ENCODE measurements at places on chromosomes 6 and 20.

GRCh38 chr20:4117867-4118266 lies 102.5 kb upstream of the RNF24 start:
- DNase-seq, result no peak

DNA sequence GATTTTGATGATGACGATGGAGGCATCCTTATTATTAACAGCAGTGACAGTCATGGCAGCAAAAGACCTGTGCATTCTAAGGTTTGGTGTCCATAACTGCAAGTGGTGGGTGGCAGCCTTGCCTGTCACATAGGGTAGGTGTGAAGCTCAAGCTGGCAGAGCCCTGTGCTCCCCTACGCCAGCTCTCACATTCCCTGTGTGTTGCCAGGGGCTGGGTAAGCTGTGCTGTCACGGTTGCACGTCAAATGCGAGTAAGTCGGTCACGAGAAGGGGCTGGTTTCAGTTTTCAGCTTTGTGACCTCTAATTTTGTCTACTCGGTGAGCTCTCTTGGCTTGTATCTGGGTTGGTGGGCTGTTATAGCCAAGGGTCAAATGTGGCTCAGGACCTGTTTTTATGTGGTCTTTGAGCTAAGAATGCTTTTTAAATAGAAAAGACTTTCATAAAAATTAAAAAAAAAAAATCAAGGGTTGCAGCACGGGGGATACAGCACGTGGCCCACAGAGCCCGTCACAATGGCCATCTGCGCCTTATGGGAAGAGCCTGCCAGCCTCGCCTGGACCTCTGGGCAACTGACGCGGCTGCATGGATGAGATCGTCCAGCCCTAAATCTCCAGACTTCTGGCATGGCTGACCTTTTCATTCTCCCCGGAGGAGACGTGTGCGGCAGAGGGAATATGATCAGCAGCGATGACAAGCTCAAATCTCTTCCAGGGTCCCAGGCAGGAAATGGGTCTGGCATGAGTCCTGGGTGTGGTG lies 148.5 kb downstream of the PHACTR3 start:
- DNase-seq, result no peak

DNA sequence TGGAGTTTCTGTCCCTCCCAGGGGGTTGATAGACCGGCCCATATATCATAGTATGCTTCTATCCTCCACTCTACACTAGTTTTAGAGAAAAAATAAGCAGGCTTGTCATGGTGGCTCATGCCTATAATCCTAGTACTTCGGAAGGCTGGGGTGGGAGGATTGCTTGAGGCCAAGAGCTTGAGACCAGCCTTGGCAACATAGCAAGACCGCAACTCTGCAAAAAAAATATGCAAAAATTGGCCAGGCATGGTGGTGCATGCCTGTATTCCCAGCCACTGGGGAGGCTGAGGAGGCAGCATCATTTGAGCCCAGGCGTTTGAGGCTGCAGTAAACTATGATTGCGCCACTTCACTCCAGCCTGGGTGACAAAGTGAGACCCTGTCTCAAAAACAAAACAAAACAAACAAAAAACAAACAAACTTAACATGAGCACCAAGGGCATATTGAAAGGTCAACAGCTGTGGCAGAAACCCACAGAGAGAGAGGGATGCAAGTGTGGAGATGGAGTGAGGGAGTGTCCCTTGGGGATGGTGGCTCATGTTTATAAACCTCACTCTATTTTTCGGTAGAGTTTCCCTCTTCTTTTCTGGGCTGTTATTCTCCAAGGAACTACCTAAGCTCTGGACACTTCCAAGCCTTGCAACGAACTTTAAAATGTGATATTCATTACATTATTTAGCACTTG lies 24.1 kb downstream of the SLC24A3 start:
- DNase-seq, result no peak

- DNase-seq, result no peak
Observed at GRCh38 chr6:44109212-44109611, 18.0 kb downstream of the MRPL14 start.

- DNase-seq, result peak; percentile 29
Observed at GRCh38 chr20:7841971-7842310, 98.3 kb downstream of the HAO1 start.

DNA sequence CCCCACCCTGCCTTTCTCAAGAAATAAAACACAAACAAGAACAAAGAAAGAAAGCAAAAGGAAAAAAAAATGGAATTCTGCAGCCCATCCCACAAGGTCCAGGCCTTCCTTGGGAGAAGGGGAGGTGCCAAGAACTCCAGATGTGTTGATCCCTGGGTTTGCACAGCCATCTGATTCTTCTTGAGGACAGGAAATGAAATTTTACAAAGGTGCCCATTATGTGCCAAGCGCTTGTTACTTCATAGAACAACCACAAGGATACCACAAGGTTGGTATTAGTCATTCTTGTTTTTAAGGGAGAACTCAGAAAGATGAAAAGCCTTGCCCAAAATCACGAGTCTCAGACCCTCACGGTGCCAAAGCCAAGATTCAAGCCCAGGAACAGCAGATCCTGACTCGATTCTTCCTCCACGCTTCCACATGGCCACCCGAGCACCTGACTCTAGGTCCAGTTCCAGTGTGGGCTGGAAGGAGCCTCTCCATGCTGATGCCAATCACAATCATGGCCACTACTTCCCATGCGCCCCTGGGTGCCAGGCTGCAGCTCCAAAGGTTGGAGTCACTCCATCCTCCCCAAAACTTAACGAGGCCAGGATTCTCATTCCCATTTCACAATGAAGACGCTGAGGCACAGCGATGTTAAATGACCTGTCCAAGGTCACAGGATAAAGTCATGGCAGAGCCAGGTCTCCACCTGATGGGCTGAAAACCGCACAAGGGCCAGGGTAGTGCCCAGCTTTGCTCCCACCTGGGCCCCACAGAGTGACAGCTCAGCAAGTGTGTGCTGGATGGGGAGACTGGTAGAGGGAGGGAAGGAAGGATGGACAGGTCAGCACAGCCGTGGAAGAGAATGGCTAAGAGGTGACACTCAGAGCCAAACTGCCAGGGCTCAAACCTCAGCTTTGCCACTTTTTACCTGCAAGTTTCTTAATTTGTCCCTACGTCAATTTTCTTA lies 66.7 kb upstream of the TOP1 start:
- DNase-seq, result no peak

- DNase-seq, result no peak
Observed at GRCh38 chr20:17029698-17030097, 197.1 kb upstream of the PCSK2 start.

DNA sequence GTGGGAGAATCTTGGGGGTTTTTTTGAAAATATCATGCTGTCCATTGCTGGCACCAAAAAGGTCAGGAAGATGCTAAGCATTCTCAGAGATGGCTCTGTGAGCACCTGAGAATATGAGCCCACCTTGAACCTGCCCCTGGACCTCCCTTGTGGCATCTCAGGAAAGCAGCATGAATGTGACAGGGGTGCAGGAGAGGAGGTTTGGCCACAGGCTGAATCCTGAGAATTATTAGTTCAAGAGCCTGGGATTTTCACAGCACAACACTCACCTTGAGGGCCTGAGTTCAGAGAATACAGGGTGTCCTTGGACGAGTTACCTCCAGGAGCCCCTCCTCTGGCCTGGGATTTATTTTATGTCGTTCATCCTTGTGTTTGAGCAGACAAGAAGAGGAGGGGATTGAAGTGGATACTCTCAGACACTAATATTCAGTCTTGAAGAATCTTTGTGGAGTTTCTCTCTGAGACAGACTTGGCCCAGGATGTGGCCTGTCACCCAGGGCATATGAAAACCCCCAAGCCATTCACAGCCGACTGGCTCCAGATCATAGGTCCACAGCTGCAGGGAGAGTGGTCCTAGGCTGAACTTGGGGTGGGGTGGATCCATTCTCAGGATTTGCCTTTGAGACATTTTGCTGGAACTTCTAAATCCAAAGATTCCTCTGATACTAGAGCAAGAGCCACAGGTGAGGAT lies 390.8 kb downstream of the RNGTT start:
- DNase-seq, result no peak

DNA sequence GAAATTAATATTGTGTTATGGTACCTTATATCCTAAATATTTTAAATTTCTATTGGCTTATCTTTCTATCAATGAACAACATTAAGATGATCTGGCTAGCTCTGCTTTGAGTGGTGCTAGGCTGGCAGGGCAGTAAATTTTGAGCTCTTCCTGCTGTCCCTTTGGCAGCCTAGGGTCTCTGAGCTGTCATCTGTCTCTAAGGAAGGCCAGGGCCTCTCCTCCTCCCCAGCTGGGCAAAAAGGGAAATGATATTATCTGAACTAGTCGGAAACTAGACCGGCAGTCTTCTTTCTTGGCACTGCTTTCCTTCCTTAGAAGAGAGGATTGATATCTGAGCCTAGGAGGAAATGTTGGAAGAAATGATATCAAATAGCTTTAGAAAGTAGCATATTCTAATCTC lies 176.7 kb upstream of the BTBD3 start:
- DNase-seq, result no peak

GRCh38 chr6:82875573-82876185 lies 190.0 kb downstream of the UBE3D start:
- peak; percentile 31 for DNase-seq

DNA sequence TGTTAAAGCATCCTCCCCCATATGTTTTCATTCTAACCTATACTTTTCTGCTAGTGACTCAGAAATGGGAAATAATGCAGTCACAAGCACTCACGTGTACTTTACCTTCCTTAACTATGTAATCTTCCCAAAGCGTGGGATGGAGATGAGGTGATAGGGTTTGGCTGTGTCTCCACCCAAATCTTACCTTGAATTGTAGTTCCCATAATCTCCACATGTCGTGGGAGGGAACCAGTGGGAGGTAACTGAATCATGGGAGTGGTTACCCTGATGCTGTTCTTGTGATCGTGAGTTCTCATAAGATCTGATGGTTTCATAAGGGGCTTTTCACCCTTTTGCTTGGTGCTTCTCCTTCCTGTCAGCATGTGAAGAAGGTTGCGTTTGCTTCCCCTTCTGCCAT lies 35.4 kb downstream of the AGPAT4 start:
- DNase-seq, result no peak

DNA sequence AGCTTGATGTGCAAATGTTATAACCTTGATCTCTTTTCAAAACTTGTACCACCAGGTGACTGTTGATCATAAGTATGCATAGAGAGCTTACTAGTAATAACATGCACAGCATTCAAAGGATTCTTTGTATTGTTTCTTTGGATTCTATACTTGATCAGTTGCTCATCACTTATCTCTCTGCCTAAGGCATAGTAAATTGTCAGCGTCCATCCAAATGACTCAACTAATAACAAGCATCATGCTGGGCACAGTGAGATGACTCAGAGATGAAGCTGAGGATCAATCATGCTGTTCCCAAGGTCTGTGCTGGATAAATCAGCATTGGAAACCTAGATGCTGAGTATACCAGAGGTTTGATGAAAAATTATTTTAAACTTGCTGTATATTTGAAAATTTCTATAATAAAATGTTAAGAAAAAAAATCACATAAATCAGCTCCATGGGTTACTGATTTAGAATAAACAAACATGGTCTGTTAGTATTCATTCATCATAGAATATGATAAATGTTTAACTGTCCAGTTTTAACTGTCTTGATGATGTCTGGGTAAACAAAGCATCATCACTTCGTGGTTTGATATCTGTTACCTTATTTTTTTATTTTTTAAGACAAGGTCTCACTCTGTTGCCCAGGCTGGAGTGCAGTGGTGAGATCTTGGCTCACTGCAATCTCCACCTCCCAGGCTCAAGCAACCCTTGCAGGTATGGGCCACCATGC lies 45.6 kb upstream of the SGK1 start:
- DNase-seq, result peak; percentile 21

- no peak for DNase-seq
Observed at GRCh38 chr6:17081273-17081672, 20.6 kb upstream of the STMND1 start.

DNA sequence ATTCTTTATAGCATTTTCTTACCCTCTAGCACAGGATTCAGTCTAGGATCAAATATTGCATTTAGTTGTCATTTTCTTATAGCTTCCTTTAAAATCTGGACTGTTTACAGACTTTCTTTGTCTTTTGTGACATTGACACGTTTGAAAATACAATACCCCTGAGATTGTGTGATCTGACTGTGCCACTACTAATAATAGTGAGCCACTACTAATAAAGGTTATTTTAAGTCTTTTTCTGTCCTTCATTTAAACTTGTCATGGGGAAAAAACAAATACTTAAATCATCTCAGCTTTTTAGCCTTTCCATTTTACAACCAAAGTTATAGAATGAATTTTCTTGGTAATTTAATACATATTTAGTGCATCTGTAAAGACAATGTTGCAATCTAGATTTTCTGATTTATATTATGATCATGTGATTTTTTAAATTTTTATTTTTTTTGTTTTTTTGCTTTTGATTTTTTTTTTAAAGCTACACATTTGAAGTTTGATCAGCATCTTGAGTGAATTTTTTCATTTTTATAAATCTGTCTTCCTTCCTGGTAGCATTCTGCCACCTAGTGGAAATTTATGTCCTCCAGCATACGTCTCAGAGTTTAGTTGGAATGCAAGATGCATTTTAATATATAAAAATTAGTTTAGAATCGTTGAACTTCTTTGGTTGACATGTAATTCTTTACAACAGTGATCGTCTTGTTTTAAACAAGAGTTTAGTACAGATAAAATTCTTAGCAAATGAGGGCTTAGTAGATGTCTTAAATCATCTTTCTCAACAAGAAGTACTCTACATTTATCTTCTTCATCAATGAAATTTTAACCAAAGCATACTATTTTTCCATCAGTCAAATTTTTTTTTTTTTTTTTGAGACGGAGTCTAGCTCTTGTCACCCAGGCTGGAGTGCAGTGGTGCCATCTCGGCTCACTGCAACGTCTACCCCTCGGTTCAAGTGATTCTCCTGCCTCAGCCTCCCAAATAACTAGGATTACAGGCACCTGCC lies 119.4 kb downstream of the NCOA3 start:
- no peak for DNase-seq

- no peak for DNase-seq
Observed at GRCh38 chr6:82178759-82179112, 68.8 kb downstream of the IBTK start.

DNA sequence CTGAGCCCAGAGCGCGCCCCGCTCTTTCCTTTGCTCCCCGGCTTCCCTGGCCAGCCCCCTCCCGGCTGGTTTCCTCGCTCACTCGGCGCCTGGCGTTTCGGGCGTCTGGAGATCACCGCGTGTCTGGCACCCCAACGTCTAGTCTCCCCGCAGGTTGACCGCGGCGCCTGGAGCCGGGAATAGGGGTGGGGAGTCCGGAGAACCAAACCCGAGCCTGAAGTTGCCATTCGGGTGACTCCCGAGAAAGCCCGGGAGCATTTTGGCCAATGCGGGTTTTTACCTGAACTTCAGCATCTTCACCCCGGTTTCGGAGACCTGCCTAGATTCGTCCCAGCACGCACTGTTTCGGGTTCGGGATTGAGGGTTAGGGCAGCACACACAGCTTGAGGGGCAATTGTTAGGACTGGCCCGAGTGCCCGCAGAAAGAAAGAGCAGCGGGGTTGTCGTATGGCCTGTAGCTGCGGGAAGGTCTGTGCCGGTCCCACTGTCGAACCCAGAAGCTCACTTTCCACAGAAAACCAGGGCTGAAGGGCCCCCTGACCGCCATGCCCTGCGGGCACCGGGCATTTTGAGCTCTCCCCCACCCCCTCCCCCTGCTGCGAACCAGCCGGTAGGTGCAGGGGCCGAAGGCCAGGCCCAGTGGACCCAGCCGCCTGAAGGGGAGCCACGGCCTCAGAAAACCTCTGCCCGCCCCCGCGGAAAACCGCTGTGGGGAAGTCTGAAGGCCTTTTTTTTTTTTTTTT lies 2.1 kb downstream of the FOXP4 start:
- no peak for DNase-seq

GRCh38 chr6:91013511-91013910 lies 426.6 kb upstream of the MAP3K7 start:
- DNase-seq, result no peak

GRCh38 chr6:18062733-18063132 lies 59.7 kb downstream of the NHLRC1 start:
- no peak for DNase-seq

Measured in BJ (cell line).